ENCODE measurements at places on chromosomes 2 and 18.

DNA sequence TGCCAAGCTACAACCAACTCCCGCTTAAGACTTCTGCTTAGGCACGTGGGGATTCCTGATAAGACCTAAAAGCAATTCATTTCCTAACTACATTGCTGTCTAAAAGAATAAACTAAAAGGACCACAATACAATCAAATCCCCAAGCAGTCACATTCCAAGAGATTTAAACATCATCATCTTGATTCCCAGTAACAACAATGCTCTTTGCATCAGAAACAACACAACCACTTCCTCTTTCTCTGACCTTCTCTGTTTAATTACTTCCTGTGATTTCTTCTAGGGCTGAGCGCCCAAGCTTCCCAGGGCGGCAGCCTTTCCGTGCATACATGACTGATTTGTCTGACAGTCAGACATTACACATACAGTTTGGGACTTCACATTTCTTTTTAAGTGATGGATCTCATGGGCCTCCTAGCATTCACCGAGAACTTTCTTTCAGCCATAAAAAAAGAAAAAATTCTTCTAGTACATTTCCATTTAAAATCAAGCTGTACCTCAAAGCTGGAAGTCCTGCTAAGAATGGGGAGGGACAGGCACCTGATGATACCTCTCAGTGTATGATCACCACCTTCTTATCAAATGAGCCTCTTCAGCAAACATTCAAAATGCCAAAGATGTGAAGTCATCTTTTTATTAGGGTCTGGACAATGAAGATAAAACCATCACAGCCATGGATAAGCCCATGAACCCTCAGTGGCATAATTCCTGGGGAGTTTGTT lies 11.5 kb downstream of the SPRED2 start:
- DNase-seq: no peak

DNA sequence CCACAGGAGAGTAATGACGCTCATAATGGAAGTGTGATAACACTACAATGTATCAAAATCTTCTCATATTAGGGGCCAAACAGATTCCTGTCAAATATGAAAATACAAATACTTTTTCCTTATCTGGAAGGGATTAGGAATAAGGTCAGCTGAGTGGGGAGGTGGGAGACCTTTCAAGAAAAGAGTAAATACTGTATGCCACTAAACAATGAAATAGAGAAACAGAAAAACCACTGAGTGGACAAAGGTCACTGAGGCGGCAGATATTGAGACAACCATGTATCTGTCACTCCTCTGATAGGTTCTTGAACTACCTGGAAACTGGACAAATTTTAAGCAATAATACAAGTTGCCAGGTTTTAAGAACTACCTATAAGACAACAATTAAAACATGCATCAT lies 59.3 kb downstream of the RTTN start:
- DNase-seq: no peak

DNA sequence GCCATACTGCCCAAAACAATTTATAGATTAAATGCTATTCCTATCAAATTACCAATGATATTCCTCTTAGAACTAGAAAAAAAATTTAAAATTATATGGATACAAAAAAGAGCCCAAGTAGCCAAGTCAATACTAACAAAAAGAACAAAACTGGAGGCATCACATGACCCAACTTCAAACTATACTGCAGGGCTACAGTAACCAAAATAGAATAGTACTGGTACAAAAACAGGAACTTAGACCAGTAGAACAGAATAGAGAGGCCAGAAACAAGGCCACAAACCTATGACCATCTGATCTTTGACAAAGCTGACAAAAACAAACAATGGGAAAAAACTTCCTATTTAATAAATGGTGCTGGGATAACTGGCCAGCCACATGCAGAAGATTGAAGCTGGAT lies 86.1 kb upstream of the KYNU start:
- no peak for DNase-seq

DNA sequence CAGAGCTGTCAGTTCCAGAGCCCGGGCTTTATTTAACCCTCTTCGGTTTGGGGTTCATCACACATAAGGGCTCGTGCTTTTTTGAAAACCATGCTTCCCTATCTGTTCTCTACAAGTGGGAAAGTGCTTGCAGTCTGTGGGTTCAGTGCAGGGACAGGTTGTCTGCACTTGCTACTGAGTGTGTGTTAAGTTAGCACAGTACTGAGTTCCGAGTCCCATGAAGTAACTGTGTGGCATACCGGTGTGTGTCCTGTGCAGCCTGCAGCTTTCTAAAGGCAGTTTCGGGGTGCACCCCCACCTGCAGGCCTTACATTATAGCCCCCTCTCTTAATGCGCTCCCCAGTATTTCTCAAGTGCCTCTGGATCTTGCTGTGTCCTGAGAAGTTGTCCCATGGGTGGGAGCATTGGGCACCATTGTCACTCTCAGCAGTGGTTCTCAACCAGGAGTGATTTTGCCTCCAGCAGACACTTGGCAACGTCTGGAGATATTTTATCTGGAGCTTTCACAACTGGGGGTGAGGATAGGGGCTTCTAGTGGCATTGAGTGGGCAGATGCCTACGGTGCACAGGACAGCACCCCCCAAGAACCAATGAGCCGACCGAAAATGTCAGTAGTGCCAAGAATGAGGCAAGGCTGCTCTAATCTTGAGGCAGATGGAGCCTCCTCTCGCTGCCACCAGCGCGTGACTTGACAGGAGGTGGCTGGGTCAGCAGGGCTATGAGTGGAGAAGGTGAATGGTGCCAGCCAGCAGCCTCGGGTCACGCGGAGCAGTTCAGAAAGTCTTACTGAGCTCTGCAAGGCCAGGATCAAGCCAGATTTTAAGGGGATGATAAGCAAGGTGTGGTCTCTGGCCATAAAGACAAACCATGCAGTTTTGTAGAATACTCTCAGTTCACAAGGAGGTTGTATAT lies 152.2 kb downstream of the SMAD7 start:
- no peak for DNase-seq

DNA sequence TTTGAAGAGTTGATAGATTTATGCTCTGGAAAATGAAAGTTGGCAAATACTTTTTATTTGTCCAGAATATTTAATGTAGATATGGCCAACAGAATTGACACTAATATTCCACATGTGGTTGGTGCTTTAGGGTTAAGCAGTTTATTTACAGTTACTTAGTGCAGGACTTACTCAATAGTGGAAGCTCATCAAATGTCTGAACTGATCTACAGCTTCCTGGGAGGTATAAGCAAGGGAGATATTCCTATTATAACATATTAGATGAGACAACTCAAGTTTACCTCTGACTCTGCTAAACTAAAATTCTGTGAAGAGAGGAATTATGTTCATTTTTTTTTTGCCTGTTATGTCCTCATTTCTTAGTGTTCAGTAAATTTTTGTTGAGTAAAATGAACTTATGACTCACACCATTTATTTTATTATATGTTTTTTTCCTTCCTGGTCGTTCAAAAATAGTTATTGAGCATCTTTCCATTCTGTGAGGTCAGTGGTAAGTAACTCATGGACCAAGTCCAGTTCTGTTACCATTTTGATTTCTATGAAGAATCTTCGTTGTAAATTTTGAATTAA lies 13.6 kb downstream of the ABI2 start:
- DNase-seq: no peak

DNA sequence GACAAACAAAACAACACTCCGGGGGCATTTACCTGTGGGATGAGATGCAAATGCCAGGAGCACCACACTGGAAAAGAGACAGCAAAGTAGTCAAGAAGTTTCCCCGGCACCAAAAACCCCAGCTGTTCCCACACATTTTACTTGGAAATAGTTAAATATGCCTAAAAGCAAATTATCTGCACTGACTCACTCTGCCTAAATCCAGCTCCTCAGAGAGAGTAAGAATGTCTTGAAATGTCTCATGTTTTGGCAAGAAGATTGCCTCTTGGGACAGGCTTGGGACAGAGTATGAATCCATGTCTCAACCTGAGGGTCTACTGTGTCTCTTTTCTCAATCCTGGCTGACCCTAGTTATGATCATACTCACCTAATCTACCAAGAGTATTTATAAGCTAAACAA lies 87.5 kb upstream of the RIOK3 start:
- no peak for DNase-seq

DNA sequence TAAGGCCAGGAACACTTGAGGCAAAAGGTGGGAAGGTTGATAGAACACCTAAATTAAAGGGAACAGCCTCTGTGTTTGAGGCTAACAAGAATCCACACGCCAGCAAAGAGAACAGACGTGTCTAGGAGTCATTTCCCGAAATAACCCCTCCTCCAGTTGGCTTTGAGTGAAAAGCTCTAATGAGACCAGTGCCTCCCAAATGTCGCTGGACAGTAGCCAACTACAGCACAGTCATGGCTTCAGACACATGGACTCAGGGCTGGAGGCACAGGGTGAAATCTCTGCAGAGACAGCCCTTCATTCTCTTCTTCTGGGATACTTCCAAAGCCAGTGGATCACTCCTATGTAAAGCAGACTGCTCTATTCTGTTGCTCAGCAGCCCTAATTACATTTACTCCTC lies 49.6 kb downstream of the SOWAHC start:
- no peak for DNase-seq

- DNase-seq: peak; percentile 59
These were observed 23.3 kb upstream of the MC5R start for GRCh38 chr18:13800505-13801259.

DNA sequence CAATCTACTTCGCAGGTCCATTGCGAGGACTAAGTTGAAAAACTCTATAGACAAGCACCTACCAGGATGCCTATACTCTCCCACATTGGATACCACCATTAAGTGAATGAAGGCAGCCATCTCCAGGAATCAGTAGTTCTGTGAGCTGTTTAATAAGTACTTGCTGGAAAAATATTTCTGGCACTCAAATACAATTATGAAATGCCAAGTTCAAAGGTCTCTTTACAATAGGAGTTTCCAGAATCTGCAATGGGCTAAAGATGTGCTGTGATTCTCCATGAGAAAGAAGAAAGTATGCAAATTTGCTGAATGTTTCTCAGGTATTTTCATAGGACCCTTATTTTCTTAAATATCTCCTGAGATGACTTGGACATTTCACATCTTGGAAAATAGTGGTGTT lies 103.0 kb downstream of the AP1S3 start:
- no peak for DNase-seq

GRCh38 chr18:78601349-78601748 lies 378.3 kb upstream of the SALL3 start:
- DNase-seq: no peak

GRCh38 chr2:20468549-20469500 lies 22.0 kb downstream of the RHOB start:
- no peak for DNase-seq

GRCh38 chr2:96341641-96342040 lies 6.1 kb downstream of the NCAPH start:
- DNase-seq: no peak
